ENCODE measurements at places on chromosomes 12 and 14. TPM values are rescaled to one million over a fixed set of nuclear protein-coding genes. Genes with fewer than 3 reads are reported as not detected.

DNA sequence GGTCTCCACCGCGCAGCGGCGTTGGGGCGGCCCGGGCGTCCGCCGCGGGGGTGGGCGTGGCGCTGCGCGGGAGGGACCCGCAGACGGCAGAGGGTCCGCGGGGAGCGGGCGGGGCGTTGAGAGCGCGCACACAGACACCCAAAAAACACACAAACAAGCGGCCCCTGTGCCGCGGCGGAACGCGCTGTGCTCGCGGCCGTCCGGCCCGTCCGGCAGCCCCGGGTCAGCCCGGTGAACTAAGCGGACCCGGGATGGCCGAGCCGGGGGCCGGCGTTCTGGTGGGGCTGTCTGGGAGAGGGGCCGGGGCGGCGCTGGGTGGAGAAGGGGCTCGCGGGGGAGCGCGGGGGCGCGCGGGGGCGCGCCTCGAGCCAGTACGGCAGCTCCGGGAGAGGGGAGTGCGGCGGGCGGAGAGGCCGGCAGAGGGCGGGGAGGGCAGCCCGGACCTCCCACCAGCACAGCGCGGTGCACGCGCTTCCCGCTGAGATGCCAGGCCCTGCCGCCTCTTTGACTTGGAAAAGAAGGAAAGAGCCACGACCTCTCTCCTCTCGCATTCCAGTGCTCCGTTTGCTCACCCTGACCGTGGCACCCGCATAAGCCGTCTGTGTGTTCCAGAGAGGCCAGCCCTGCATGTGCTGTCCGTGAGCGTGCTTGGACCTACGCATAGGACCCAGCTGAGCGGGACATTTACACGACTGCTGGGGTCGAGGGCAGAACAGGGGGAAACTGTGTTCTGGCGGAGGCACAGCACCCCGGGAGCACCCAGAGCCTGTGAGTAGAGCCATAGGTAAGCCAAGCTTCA, 10.3 kb downstream of the SLC6A12 start:
- DNase-seq: no peak

DNA sequence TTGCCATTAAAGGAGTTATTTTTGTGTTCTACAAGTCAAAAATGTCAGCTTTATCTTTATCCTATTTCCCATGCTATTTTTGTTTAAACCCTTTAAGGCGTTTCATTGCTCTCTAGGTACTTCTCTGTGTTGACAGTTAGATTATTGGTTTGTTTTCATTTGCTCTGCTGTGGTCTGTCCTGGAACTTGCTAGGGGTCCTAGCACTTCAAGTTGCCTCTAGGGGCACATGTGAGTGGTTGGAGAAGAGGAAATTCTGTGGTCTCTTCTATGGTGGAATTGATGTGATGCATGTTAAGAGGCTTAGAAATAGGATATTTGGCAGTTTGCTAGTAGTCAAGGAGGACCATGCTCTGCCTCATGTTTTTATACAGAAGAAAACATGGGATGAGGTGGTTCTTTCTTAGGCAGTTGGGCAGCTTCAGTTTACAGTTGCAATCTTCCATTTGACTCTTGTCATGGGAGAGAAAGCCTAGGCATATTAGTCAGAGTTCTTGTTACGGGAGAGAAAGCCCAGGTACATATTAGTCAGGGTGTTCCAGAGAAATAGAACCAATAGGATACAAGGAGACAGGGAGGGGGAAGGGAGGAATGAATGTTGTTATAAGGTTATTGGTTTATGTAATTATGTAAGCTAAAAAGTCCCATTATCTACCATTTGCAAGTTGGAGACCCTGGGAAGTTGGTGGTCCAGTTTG, 14.4 kb downstream of the TTLL5 start:
- peak; percentile 17 for DNase-seq

DNA sequence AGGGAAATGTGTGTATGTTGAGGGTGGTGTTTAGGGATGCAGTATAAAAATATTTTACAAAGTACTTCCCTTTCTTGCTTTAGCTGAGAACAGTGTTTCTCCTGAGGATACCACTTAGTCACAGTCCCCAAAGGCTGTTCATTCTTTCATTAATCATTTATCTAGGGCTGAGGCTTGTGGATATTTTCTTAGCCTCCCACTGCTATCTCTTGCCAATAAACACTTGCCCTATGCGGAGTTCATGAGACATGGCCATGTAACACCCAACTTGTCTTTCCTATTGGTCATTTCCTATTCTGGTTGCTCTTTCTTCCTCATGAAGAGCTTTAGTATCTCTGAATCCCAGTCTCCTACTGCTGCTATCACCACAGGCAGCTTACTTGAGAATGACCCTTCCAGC, 75.1 kb downstream of the ETNK1 start:
- DNase-seq: peak; percentile 22

DNA sequence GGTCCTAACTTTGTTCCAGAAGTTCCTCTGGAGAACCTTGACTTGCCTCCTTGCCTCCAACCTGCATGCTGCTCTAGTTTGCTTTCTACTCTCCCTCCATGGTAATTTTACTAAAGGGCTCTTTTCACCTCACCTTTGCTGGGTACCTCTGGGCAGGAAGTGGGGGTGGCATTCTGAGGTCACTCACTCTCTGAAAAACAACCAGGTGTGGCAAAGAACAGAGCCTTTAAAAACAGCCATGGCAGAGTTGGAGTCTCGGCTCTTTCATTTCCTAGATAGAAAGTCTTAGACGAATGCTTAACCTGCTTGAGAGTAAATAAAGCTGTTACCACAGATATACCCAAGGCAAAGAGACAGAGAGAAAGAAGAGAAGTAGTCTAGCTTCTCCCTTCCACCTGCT, 827.9 kb downstream of the BCL11B start:
- DNase-seq: no peak

ACVRL1 gene
- 2.6 TPM for total RNA-seq

CLEC4C gene
- total RNA-seq: not detected

GRCh38 chr12:106195621-106196027, 52.2 kb downstream of the CKAP4 start:
- DNase-seq: peak; percentile 45

KCNC2 gene
- not detected for total RNA-seq

DNA sequence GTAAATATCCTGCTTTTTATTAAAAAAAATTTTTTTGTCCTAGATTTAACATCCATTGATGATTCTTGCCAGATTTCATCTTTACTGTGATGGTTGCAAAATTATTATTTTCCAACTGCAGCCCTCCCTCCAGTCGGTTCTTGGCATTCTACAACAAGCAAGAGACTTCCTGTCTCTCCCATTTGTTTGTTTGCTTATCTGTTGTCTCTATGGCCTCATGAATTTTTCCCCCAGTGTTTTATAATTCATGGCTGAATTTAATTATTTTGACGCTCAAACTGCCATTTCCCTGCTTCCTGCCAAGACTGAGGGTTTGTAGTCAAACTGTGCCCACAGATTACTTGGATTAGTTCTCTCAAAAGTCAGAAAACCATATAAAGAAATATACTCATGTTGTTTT, 25.9 kb downstream of the CGRRF1 start:
- DNase-seq: no peak

GRCh38 chr12:19461999-19462398, 22.7 kb downstream of the AEBP2 start:
- DNase-seq: no peak

DNA sequence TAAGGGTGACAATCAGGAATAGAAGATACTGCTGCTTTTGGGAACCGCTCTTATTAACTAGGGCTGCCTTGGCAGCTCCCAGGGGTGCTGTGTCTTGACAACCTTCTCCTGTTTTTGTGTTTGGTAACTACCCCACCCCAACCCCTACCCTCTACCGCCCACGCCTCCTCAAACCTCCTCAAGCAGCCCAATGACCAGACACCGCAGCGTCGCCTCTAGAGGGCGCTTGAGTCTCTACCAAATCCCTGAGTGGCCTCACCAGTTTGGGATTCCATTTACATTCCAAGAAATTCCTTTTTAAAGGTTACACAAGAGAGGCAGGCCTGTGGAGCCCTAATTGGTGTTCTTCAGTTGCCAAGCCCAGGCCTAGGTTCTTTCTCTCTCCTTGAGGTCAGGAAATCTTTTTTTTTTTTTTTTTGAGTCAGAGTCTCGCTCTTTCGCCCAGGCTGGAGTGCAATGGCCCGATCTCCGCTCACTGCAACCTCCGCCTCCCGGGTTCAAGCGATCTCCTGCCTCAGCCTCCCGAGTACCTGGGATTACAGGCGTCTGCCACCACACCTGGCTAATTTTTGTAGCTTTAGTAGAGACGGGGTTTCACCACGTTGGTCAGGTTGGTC, 72.4 kb upstream of the USP44 start:
- peak; percentile 77 for DNase-seq

LRP1-AS gene
- not detected for total RNA-seq

GRCh38 chr14:55274146-55274545, 2.9 kb downstream of the FBXO34 start:
- DNase-seq: no peak

DNA sequence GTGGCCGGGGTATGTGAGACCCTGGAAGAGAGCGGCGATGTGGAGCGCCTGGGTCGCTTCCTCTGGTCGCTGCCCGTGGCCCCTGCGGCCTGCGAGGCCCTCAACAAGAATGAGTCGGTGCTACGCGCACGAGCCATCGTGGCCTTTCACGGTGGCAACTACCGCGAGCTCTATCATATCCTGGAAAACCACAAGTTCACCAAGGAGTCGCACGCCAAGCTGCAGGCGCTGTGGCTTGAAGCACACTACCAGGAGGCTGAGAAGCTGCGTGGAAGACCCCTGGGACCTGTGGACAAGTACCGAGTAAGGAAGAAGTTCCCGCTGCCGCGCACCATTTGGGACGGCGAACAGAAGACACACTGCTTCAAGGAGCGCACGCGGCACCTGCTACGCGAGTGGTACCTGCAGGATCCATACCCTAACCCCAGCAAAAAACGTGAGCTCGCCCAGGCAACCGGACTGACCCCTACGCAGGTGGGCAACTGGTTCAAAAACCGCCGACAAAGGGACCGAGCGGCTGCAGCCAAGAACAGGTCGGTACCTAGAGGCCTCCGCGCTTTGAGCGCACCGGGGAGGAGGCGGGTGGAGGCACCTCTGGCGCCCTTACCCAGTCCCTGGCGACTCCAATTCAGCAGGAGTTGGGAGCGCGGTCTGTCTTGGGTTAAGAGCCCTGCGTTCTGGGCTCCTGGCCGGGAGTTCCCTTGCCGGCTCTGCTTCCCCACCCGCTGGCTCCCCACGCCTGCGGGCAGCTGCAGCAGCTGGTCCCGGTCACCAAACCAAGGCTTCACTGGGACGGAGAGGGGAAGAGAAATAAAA, 700 bp downstream of the SIX6 start:
- DNase-seq: no peak

GRCh38 chr14:89425931-89426330, 8.9 kb upstream of the FOXN3 start:
- peak; percentile 99 for DNase-seq

DNA sequence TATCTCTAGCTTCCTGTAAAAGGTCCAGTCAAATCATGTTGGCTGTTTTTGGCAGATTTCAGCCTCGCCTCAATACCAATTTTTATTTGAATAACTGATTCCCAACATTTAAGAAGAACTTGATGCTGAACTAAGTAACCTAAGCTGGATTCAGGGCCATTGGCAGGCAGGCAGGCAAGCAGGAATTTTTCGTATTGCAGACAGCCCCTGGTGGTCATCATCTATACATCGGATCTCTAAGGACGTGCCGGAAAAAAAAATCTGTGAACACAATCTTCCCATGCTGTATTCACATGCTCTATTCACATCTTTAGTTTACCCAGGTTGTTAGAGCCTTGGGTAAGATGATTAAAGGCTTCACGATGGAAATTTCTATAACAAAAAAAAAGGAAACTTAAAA, 7.0 kb downstream of the VCPKMT start:
- DNase-seq: peak; percentile 15

- no peak for DNase-seq
Observed at GRCh38 chr14:68193970-68194681, 374.5 kb downstream of the RAD51B start.

- no peak for DNase-seq
Observed at GRCh38 chr12:94561943-94562411, 88.4 kb downstream of the TMCC3 start.

- DNase-seq: no peak
Observed at GRCh38 chr12:79067977-79068376, 203.4 kb downstream of the SYT1 start.

DNA sequence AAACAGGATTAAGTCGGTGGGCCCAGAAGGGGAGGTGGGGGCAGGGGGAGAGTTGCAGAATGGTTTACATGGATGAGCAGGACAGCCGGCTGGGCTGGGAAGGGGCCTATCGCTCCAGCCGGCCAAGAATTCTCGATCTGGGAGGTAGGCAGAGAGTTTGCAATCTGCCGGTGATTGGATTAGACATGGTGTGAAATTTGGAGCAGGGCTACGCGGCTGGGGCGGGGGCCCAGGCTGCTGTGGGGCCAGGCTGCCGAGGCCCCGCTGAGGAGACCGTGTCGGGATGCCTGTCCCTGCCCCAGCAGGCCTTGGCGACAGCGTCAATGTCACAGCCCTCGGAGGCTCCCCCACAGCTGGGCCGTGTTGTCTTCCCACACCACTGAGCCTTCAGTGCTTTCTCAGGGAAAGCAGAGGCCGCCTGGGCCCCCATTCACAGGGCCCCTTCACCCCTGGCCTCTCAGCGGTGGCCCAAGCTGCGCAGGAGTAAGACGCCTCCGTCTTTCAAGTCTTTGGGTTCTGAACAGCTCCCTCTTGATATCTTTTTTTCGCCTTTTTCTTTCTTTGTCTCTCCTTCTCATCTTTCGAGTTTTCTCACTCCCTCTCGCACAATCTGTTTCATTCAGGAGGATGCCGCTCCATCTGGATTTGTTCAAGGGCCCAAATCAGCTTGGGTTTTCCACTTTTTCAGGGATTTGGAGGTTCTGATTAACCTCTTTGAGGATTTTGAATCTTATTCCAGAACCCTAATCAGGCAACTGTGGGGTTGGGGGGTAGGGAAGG, 117.5 kb upstream of the PARP11 start:
- no peak for DNase-seq

GRCh38 chr12:104282109-104282508, 21.4 kb upstream of the EID3 start:
- DNase-seq: no peak

GYS2 gene
- total RNA-seq: not detected

- no peak for DNase-seq
Observed at GRCh38 chr12:25992026-25992782, 33.7 kb downstream of the RASSF8 start.

DNA sequence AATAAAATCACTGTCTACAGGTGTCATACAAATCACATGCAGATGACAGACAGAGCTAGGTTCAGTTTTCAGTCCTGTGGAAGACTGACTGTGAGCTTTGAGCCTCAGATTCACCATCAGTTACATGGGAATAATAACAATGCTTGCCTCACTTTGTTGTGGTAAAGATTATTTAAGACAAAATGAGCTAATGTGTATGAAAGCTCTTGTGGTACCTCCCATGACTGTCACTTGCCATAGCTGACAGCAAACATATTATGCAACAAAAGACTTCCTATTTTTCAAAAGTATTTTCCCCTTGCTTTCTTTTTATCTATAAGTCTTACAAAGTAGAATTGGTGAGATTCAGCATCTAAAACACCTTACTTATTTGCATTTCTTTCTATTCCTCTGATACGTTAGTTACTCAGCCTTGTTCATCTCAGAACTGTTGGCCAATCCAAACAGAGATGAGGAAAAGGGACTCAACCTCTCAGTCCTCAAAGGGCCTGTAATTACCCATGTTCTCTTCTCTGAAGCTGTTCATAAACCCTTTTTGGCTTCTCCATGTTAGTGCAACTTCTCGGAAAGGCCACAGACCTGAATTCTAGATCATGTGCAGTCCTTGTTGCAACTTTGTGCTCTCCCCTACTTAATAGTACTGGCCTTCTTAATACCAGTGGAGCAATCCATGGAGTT, 8.8 kb upstream of the DDHD1 start:
- DNase-seq: no peak

- DNase-seq: no peak
Observed at GRCh38 chr14:105902131-105902898, 375.9 kb downstream of the TMEM121 start.

All from LHCN-M2 (cell line).